Right cardiac atrium (tissue), 5 donors: ENCODE measurements at places on chromosomes 5 and 9. TPM values are rescaled to one million over a fixed set of nuclear protein-coding genes. Genes with fewer than 3 reads are reported as not detected.

- no peak for DNase-seq
Observed at GRCh38 chr5:143898916-143899591, 87.1 kb downstream of the HMHB1 start.

GRCh38 chr5:164204338-164204946, 699.0 kb downstream of the MAT2B start:
- DNase-seq = no peak

GRCh38 chr5:172741206-172741582, 29.8 kb downstream of the DUSP1 start:
- no peak for DNase-seq

DNA sequence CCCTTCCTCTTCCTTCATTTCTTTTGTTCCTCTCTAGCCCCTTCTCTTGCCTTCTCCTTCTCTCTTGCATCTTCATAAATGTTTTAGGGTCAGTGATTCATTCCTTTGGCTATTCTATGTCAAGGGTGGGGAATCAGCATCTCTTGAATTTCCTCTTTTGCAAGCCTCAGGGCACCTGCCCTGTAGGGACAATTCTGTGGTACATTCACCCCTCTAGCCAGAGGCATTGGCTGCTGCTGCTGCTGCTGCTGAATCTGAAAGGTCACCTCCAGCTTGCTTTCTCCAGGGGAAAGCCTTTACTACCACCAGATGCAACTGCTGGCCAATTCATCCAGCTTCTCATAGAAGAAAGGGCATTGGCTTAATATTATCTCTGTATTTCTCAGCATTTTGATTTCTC, 87.3 kb downstream of the INSYN2B start:
- DNase-seq = no peak

- DNase-seq = no peak
Observed at GRCh38 chr5:106730912-106731311, 939.8 kb downstream of the EFNA5 start.

GRCh38 chr9:116275418-116276195, 122.0 kb downstream of the PAPPA start:
- DNase-seq = no peak

LCN1 gene
- total RNA-seq = not detected

OLFML2A gene
- total RNA-seq = 28.7 TPM

LURAP1L gene
- total RNA-seq = 2.8 TPM
